ENCODE measurements at places on chromosomes 4 and X.

DNA sequence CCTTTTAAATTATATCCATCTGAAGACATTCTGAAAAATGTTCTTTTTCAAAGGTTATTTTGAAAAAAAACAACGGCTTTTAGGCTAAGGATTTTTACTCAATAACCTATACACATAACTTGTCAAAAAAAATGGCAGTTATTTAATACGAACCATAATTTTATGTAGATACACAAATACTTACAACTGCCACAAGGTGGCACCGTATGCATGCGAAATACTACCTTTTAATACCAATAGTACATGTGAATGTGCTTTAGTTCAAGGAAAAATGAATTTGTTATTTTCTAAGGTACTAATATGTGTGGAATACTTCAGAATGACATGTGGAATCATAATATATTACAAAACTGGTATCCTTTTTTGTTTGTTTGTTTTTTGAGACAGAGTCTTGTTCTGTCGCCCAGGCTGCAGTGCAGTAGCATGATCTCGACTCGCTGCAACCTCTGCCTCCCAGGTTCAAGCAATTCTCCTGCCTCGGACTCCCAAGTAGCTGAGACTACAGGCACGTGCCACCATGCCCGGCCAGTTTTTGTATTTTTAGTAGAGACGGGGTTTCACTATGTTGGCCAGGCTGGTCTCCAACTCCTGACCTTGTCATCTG is 4.6 kb upstream of the MAD2L1 start:
- peak; percentile 64 for DNase-seq

DNA sequence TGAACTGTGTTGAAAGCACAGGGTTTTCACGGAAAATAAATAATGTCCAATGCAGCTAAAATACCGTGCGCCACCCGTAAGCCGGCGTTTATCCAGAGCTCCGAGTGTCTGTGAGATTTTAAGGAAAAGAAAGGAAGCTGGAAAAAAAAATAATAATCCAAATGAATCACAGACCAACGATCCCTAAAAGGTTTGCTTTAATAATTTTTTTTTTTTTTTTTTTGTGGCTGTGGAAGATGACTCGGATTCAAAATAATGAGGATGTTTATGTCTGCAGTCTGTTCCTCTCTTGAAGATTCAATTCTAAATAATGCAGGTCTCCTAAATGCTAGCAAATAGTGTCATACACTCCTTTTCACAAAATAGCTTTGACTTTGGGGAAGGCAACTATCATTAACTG is 84.6 kb upstream of the PPP2R3B start:
- no peak for DNase-seq

DNA sequence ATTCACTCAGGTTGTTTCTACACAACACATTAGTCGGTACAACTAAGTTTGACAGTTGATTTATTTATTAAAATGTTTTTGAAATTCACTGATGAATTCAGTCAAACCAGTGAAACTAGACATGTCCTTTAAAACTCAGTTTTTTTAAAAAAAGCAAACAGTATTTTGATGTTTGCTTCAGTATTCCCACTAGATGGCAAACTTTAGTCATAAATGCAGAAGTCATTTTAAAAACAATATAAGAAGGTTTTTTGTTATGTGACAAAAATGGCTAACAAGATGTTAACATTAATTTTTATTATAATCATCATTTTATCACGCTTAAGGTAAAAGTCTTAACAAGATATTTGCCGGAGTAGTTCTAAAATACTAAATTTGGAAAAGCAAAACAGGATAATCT is 1337.8 kb upstream of the DIAPH2 start:
- no peak for DNase-seq

DNA sequence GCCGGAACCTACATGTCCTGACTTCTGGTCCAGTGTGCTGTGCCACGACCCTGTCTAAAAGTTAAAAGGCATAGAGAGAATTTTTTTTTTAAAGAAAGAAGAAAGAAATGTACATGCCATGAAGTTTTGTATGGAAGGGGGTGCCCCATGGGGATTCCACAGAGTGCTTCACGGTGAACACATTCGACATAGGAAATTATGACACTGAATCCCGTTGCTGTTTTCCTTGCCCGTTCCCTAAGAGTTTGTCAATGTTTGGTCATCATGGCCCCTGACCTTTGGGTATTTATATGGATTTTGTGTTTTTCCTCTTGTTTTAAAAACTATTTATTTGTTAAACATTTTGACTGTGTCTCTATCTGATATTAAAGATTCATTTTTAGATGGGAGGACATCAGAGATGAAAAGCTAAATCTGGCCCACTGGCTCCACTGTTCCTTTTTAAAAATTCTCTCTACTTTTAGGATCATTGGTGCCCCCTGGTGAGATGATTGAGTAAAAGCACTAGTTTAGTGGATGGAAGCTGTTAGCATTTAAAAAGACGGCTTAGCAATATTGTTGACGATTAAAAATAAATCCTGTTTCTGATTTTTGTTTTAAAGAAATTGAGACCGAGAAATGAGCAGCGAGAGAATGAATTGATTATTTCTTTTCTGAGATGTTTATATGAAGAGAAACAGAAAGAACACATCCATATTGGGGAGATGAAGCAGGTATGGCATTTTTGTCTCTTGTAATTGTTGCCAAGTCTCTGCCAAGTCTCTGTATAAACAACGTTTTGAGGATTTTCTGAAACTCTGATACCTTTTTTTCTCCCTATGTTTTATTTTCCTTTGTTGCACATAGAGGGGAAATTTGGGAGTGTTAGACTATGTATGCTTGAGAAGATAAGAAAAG is 75.0 kb downstream of the PTTG2 start:
- DNase-seq = peak; percentile 70

GRCh38 chrX:150225266-150225665 is 137.9 kb upstream of the MAMLD1 start:
- no peak for DNase-seq

DNA sequence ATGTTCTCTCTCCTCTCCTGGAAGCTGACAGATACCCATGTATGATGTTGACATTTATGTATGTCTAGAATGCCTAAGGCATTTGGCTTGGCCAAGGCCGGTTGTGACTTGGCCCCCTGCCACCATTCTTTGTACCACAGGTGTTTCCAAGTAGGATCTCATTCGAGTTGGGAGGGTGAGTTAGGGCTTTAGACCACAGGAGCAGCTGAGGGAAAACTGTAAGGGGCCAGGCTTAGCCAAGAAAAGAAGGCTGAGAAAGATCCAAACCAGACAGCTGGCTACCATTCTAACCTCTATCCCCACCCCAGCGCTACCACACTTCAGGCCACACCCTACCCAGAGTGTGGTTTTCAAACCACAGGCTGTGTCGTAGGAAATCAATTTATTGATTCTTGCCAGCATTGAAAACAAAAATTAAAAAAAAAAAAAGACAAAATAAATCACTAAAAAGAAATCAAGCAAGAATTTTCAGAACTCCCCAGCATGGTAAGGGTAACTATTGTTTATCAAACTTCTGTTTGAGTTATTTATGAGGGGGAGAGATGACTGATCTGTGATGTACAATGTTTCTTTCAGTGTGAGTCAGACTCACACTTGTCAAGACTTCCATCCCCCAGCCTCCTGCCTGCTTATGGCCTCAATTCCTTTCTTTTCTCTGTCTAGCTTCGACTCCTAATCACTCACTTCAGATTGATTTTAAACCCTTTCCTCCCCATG is 9.9 kb downstream of the TMSB4X start:
- peak; percentile 79 for DNase-seq

GRCh38 chr4:47444031-47444430 is 19.5 kb downstream of the COMMD8 start:
- no peak for DNase-seq

- DNase-seq = peak; percentile 24
These were observed 48.9 kb upstream of the FAM47B start for GRCh38 chrX:34893741-34894140.

DNA sequence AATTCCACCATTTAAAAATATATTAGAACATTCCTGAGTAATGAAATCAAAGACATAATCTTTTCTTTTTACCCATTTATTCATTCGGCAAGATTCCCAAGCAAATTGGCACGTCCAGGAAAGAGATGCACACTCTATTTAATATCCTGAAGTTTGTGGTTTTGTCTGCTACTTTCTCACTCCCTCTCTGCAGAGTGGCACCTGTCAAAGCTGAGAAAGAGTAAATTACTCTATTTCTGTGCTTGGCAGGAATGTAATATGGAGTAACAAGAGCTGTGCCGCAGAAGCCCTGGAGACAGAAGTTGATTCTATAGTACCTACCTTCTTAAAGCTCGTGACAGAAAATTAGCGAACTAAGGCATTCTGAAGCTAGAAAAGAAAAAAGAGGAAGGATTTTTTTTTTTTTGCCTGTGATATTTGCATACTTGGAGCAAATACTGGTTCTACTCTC is 5.5 kb downstream of the GSTCD start:
- DNase-seq = peak; percentile 39

DNA sequence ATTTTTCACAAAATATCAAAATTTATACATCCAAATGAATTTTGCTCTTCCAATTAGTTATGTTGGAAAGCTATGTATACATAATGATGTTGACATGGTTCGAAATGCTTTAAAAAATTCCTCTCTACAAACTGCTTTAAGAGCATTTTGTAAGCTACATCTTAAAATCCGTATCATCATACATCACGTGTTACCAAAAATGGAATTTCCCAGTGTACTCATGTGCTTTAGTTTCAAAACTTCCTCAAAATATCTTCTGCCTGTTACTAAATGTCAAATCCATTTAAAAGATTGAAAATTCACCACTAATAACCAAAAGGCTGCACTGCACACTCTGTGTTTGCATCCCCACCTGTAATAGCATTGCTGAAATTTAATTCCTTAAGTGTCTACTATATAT is 87.9 kb downstream of the WDFY3 start:
- DNase-seq = no peak

Measured in M059J (cell line).